SJCRH30 (cell line): ENCODE measurements at places on chromosomes 12 and 14. TPM values are rescaled to one million over a fixed set of nuclear protein-coding genes. Genes with fewer than 3 reads are reported as not detected.
A peak's percentile ranks its signal among the peaks of the same experiment; 100 is the strongest.

DNA sequence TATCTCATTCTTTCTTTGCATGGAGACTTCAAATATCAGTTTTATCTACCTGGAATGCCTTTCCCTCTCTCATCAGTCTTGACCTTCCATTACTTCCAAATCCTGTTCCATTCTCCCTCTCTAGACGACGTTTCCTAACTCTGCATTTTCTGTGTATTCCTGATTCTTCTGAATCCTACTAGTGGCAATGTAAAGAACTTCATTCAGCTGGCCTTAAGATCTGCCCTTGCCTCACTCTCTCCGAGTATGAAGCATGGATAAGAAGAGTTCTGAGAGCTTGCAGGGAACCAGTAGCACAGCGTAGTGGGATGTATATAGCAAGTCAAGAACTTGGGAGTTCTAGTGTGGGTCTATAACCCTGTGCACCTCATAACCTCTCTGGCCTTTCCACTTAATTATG is 68.5 kb upstream of the HOXC13 start:
- no peak for DNase-seq
- H3K4me1 ChIP-seq = peaks cover 5% of the 10 kb centered on the region; the same call in 1 of the 2 replicates
- H3K27ac ChIP-seq = no peak overlapping the region
- no peak overlapping the region for H3K4me3 ChIP-seq
- no peaks in the 10 kb centered on the region for H3K27me3 ChIP-seq
- no peaks in the 10 kb centered on the region for H3K36me3 ChIP-seq

GRCh38 chr12:124381456-124382296 is 86.8 kb downstream of the RFLNA start:
- H3K4me1 ChIP-seq = peaks cover 18% of the 10 kb centered on the region

DNA sequence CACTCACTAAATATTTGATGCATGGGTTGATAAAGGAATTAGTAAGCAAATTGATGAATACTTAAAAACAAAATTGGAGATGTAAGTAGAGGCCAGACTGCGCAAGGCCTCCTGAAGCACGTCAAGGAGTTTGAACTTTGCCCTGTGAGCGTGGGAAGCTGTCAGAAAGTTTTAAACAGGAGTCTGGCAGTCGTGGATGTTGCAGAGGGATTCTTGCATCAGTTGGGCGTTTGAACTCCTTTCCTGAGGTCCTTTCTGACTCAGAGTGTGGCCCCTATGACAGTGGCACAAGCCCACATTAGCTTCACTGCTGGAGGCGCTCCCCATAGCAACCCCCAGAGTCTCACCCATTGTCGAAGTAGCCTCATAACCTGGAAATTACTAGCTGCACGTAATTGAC is 17.9 kb upstream of the IL22 start:
- no peak overlapping the region for H3K4me3 ChIP-seq
- no peaks in the 10 kb centered on the region for H3K4me1 ChIP-seq
- no peak overlapping the region for H3K27ac ChIP-seq
- no peaks in the 10 kb centered on the region for H3K27me3 ChIP-seq
- H3K36me3 ChIP-seq = no peaks in the 10 kb centered on the region

- no peaks in the 10 kb centered on the region for H3K27me3 ChIP-seq
- H3K27ac ChIP-seq = no peak overlapping the region
- DNase-seq = no peak
- peaks cover 13% of the 10 kb centered on the region for H3K4me1 ChIP-seq
- no peak overlapping the region for H3K4me3 ChIP-seq
Measured at GRCh38 chr12:13082861-13083260, 20.6 kb downstream of the GSG1 start.

- no peak overlapping the region for H3K4me3 ChIP-seq
- peaks cover 10% of the 10 kb centered on the region for H3K4me1 ChIP-seq
- no peak for DNase-seq
- no peaks in the 10 kb centered on the region for H3K36me3 ChIP-seq
- no peak overlapping the region for H3K27ac ChIP-seq
Measured at GRCh38 chr12:47223031-47223847, 143.5 kb upstream of the AMIGO2 start.

DNA sequence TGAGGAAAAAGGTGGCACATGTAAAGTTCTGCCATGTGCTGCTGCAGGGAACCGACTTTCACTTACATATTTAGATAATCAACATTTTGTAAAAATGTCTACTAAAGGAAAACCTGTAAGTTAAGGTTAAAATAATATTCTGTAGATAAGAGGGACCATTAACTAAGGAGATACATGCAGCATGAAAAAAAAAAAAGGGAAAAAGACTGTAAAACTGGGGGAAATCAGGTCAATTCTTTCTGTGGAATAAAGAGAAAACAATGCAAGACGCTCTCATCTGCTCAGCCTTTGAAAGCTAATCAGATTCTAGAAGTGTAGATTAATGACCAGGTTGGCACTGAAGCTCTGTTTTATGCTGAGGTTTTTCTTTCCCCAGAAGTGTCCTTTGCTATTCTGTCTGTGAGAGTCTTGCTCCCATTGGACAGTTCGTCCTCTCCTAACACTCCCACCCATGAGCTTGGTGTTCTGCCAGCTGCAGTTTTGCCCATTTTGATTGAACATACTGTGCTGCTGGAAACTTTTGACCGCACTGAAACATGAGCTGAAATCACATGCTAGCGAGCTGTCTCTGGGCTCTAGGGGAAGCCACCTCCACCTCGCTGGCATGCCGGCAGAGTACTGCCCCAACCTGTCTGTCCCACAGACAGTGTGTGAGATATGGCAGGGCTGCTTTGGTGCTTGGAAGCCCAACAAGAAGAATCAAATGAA is 39.7 kb downstream of the PPTC7 start:
- H3K4me3 ChIP-seq = no peak overlapping the region
- peaks cover 5% of the 10 kb centered on the region; the same call in 1 of the 2 replicates for H3K36me3 ChIP-seq
- peak; percentile 82 for DNase-seq
- no peaks in the 10 kb centered on the region for H3K27me3 ChIP-seq

GRCh38 chr12:131775392-131776236 is 52.6 kb upstream of the MMP17 start:
- no peak overlapping the region for H3K27ac ChIP-seq
- no peaks in the 10 kb centered on the region for H3K27me3 ChIP-seq
- H3K4me1 ChIP-seq = no peaks in the 10 kb centered on the region
- H3K36me3 ChIP-seq = peaks cover 27% of the 10 kb centered on the region
- no peak for DNase-seq
- H3K4me3 ChIP-seq = no peak overlapping the region

DNA sequence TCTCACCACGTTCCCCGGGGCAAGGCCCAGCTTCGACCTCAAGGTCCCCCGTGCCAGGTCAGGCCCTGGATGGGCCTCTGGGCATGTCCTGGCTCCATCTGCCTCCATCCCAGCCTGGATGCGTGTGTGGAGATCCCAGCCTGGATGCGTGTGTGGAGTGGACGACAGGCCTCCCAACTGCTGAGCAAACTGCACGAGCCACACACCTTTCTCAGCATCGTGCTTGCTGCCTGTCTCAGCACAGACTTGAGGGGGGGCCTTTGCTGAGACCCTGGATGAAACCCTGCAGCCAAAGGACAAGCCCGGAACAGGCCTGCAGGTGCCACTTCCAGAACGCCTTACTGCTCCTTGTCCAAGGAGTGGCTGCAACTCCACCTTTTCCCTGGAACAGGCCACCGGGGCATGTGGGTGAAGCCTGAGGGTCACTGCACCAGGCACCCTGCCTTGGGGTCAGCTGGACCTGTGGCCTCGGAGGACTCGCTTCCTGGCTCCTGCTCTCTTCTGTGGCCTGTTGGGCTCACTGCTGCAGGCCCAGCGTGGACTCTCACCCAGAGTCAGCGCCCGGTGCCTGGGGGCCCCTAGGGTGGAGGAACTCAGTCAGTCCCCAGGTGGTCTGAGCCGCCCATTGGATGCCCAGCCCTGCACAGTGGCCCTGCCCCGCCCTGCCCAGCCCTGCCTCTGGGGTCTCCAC is 176.0 kb downstream of the KIF26A start:
- H3K36me3 ChIP-seq = no peaks in the 10 kb centered on the region
- no peaks in the 10 kb centered on the region for H3K4me1 ChIP-seq
- DNase-seq = no peak
- H3K27me3 ChIP-seq = peaks cover 7% of the 10 kb centered on the region; the same call in 1 of the 2 replicates
- H3K27ac ChIP-seq = no peak overlapping the region
- no peak overlapping the region for H3K4me3 ChIP-seq

GRCh38 chr14:73770977-73771847 is 57.0 kb upstream of the PNMA1 start:
- H3K4me3 ChIP-seq = no peak overlapping the region
- H3K27me3 ChIP-seq = no peaks in the 10 kb centered on the region
- H3K27ac ChIP-seq = no peak overlapping the region
- DNase-seq = no peak

DNA sequence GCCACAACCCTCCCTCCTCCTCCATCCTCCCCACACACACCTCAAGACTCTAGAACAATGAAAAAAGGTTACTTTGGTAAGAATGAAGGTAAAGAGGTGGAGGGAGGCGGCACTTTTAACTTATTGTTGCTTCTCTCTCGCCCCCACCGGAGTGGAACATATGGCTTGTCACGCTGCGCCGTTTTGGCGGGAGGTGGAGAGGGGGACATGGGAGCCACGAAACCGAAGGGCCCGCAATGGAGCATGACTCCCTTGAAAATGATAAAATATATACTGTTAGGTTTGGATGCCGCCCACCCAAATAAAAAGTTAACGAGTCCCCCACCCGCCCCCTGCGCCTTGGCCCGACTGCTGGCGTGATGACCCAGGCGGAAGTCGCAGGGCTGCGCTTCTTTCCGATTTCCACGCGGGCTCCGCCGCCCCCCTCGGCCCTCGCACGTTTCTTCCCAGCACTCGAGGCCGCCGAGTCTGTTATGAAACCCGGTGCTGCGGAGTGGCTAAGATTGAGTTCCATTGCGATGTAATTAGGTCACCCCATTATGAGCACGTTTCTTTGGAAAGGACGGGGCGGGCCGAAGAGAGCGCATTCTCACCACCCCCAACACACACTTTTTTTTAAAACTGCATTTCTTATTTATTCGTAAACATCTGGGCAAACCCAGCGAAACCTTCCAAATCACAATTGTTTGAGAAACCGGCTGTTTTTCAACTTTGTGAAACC is 1.4 kb upstream of the ZFP36L1 start:
- DNase-seq = peak; percentile 54
- peak overlapping the region; percentile 84 for H3K4me3 ChIP-seq
- no peaks in the 10 kb centered on the region for H3K27me3 ChIP-seq
- H3K36me3 ChIP-seq = peaks cover 26% of the 10 kb centered on the region

- peaks cover 8% of the 10 kb centered on the region; the same call in 1 of the 2 replicates for H3K27me3 ChIP-seq
- no peak within 1 kb of the TSS for H3K4me3 ChIP-seq
- H3K36me3 ChIP-seq = no peaks in the 10 kb centered on the region
- no peak for DNase-seq
- no peak within 1 kb of the TSS for H3K27ac ChIP-seq
- H3K4me1 ChIP-seq = no peaks in the 10 kb centered on the region
Measured at GRCh38 chr12:130715998-130716968, at the start of gene RIMBP2. TSS of gene RIMBP2 (minus strand) at chr12:130716299. CDS start at chr12:130479013, 237,286 bp downstream.

DNA sequence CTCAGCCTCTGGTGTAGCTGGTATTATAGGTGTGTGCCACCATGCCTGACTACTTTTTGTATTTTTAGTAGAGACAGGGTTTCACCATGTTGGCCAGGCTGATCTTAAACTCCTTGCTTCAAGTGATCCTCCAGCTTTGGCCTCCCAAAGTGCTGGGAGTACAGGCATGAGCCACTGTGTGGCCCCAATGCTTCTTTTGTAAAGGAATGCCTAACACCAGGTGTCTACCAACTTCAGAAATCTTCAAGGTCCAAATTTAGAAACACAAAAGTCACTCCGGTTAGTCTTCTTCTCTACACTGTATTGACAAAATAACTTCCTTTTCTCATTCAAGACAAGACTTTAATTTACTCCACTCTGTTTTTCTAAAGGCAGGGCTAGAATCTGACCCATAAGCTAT is 188.7 kb downstream of the PRKD1 start:
- H3K4me3 ChIP-seq = no peak overlapping the region
- H3K4me1 ChIP-seq = peaks cover 55% of the 10 kb centered on the region
- DNase-seq = no peak

GRCh38 chr12:45473636-45474035 is 255.9 kb upstream of the ARID2 start:
- no peak overlapping the region for H3K4me3 ChIP-seq
- no peaks in the 10 kb centered on the region for H3K27me3 ChIP-seq
- H3K36me3 ChIP-seq = no peaks in the 10 kb centered on the region
- no peaks in the 10 kb centered on the region for H3K4me1 ChIP-seq

GRCh38 chr14:94691660-94692034 is 78.3 kb downstream of the GSC start:
- H3K27me3 ChIP-seq = no peaks in the 10 kb centered on the region
- H3K27ac ChIP-seq = no peak overlapping the region
- H3K4me1 ChIP-seq = no peaks in the 10 kb centered on the region
- H3K4me3 ChIP-seq = no peak overlapping the region
- no peak for DNase-seq
- no peaks in the 10 kb centered on the region for H3K36me3 ChIP-seq

GRCh38 chr14:102197317-102197853 is 57.7 kb downstream of the WDR20 start:
- DNase-seq = no peak
- H3K4me3 ChIP-seq = no peak overlapping the region
- H3K27ac ChIP-seq = no peak overlapping the region
- H3K4me1 ChIP-seq = 0 out of 2 replicates have a peak, but pooled peaks cover 4% of the 10 kb centered on the region
- no peaks in the 10 kb centered on the region for H3K27me3 ChIP-seq

GRCh38 chr14:23321572-23322547 is 603 bp downstream of the PABPN1 start:
- peak; percentile 44 for DNase-seq
- peak overlapping the region; percentile 99 for H3K4me3 ChIP-seq
- peak overlapping the region; percentile 91 for H3K27ac ChIP-seq
- H3K36me3 ChIP-seq = peaks cover 33% of the 10 kb centered on the region
- no peaks in the 10 kb centered on the region for H3K27me3 ChIP-seq

DNA sequence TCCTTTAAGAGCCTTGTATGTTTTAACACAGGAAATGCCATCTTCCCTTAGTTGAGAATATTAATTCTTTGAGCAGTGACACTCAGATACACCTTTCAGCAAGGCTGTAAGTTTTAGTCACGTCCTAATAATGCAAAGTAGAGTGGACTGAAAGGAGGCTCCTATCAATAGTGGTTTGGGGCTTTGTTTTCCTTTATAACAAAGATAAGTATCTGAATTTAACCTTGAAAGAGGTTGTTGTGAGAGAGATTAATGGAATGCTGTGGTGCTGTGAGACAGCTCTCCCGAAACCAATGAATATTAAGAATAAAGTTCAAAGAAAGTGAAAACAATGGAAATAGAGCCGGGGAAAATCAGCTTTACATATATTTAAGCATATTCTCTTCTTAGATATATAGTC is 259.6 kb downstream of the ERC1 start:
- H3K36me3 ChIP-seq = no peaks in the 10 kb centered on the region
- no peak for DNase-seq
- H3K27me3 ChIP-seq = no peaks in the 10 kb centered on the region
- H3K27ac ChIP-seq = no peak overlapping the region

DNA sequence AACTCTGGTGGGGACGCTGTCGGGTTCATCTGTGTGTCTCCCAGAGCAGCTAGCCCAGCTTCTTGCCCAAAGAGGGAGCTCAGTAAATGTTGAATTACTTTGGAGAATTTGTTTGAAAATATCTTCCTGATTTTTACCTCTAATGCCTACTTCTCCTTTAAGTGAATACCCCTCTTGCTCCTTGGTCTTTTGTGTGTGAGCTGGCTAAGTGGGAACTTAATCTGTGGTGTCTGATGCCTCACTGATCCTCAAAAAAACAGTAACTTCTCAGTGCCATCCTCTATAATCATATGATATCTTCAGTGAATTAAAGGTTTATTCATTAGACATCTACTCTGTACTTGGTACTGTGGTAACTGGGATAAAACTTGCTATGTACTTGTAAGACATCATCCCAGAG is 7.7 kb upstream of the PSMA6 start:
- H3K4me1 ChIP-seq = no peaks in the 10 kb centered on the region
- no peak for DNase-seq
- no peaks in the 10 kb centered on the region for H3K36me3 ChIP-seq
- H3K27me3 ChIP-seq = no peaks in the 10 kb centered on the region
- H3K4me3 ChIP-seq = no peak overlapping the region

Gene HOXC12
- not detected in 2 replicates for total RNA-seq

Gene GLS2
- not detected in 2 replicates for total RNA-seq

Gene SLC4A8
- total RNA-seq = under 0.01 and 0.08 TPM in 2 replicates

Gene VDR
- 0.10 TPM in 1 of 2 replicates, not detected in the other for total RNA-seq

Gene TAS2R7
- 0.12 TPM in 1 of 2 replicates, not detected in the other for total RNA-seq
